ENCODE measurements at places on chromosomes 3 and 15.

DNA sequence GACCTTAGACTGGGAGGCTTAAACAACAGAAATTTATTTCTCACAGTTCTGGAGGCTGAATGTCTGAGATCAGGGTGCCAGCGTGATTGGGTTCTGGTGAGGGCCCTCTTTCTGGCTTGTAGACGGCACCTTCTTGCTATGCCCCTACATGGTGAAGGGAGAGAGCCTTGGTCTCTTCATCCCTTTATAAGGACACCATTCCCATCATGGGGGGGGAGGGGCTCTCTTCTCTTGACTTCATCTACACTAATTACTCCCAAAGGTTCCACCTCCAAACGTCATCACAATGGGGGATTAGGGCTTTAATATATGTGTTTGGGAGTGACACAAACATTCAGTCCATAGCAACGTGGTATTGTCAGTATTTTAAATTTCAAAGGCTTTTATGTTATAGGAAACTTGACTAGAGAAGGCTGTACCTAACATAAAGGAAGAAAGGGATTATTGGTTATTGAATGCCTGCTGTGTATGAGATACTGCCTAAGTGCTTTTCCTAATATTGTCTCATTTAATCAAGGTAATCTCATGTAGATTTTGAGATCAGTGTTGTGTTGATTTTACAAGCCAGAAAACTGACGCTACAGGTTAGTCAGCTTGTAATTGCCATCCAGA is 20.9 kb downstream of the SYN2 start:
- no peak for DNase-seq

DNA sequence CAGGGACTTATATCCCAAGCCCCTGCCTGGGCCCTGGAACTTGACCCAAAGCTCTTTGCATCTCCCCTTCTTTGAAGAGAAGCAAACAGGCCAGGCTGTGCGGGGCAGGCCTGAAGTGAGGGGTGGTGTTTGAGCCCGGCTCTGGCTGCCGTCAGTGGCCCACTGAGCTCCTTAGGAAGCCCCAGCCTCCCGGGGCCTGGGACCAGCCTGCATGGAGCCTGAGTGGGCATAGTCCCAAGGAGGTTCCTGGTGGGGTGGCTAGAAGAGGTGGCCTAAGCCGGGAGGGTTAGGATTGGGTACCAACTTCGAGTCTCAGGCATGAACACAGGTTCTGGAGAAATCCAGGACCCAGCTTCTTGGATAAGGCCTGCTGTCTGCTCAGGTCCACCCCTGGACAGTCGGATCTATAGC is 6.4 kb downstream of the TMIE start:
- no peak for DNase-seq

DNA sequence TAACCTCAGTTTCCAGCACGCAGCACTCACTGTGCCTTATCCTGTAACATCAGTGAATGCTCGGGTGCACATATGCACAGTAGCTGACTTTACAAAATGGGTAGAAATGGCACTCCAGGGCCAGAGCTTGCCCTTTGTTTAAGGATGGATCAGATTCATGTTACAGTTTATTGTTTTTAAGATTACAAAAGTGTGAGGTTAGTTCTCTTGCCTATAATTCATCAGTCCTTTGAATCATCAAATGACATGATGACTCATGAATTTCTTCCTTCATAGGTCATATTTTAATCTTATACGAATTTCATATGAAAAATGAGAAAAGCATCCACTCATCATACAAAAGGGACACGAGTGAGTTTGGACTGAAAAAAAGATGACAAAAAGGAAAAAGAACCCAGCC is 545.3 kb downstream of the GBE1 start:
- DNase-seq, result no peak

DNA sequence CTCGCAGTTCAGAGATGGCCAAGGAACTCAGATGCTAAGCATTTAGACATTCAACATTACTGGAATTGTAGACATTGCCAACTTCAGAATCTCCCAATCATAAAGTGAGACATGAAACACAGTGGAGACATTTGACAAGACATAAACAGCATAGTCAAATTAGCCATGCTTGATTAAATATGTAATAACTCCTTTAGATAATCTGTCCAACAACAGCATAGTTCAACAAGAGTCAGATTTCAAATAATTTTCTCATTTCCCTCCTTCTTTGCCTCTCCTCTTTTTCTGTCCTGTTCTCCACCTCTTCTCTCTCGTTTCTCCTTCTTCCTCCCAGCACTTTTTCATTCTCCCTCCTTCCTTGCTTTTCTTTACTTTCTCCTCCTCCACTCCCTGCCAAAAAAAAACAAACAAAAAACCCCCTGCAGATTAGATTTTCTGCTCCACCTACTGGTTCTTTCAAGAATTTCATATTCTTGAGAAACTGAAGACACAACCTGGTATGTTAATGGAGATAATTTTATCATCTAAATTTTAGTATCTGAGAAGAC is 20.2 kb downstream of the CPOX start:
- no peak for DNase-seq

GRCh38 chr3:46419816-46420215 is 12.8 kb downstream of the CCRL2 start:
- DNase-seq, result no peak

- no peak for DNase-seq
These were observed 68.6 kb downstream of the VGLL4 start for GRCh38 chr3:11574981-11575669.

DNA sequence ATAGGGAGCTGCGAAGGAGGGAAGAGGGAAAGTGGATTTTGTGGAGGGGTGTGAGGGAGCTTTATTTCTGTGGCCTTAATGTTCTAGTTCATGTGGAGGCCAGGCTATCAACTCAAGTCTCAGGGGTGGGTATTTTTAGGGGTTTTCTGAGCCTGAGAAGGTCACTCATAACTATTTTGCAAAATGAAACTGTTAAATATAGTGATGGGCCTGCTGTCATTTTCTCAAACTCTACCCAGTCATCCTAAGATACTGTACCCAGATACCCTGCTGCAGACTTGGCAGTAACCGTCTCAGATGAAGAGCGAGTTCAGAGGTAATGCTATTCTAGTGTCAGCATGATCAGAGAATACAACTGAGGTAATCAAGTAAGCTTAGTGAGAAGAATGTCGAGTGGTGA is 545.0 kb upstream of the TBL1XR1 start:
- no peak for DNase-seq

DNA sequence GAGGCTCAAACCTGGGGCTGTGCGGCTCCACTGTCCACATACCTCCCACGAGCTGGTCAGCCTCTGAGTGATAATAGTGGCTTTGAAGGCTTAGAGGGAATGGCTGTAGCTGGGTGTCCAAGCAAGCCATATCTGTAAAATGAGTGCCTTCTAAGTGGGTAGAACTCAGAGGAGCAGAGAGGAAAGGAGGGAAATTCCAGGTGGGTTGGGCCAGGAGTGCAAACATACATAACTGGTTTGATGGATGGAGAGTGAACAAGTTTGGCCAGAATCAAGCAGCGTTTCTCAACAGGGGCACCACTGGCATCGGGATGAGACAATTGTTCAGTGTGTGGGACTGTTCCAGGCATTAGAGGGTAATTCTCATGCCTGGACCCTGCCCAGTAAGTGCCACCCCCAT is 91.1 kb downstream of the ASB7 start:
- DNase-seq, result no peak

DNA sequence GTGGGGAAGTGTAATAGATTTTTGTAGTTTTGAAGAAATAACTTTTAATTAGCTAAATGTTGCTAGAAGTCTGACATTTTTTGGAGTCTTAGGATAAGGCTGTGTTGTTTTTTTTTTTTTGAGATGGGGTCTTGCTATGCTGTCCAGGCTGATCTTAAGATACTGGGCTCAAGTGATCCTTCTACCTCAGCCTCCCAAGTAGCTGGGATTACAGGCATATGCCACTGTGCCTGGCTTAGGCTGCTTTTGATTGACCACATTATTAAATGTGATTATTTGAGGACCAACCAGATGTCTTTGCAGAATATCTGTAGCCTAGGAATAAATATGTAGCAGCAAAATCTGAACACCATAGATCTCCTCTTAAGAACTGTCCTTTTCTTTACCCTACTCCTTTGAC is 29.7 kb downstream of the HACD3 start:
- DNase-seq, result no peak

DNA sequence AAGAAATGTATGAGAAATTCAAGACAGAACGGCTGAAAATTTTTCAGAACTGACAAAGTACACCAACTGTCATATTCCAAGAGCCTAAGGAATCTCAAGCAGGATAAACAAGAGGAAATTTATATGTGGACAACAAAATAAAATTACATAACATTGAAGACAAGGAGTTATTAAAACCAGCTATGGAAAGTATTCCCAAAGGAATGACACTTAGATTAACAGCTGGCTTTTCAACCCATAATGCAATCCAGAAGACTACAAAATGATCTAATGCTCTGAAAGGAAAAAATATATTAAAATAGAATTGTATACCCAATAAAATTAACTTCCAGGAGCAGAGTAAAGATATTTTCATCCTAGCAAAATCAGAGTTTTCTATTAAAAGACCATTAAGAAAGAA is 132.2 kb upstream of the BNIP2 start:
- DNase-seq, result no peak

DNA sequence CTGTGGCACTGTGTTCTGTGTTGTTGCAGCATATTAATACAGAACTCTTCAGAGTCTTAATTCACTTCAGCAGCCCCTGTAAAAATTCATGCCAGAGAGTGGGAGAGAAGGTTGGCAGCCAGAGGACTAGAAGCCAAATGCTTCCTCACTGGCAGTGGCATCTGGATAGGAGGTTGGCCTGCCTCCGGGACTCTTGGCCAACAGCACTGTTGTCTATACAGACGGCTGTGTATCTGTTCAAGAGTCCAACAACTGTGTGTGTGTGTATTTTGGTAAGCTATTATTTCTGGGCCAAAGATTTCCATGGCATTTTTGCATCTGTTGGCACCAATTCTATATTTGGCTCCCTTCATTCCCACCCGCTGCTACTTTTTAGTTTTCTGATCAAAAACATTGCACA is 156.0 kb upstream of the SOX2 start:
- DNase-seq, result no peak

- DNase-seq, result no peak
These were observed 299.4 kb upstream of the GADL1 start for GRCh38 chr3:31193871-31194270.

DNA sequence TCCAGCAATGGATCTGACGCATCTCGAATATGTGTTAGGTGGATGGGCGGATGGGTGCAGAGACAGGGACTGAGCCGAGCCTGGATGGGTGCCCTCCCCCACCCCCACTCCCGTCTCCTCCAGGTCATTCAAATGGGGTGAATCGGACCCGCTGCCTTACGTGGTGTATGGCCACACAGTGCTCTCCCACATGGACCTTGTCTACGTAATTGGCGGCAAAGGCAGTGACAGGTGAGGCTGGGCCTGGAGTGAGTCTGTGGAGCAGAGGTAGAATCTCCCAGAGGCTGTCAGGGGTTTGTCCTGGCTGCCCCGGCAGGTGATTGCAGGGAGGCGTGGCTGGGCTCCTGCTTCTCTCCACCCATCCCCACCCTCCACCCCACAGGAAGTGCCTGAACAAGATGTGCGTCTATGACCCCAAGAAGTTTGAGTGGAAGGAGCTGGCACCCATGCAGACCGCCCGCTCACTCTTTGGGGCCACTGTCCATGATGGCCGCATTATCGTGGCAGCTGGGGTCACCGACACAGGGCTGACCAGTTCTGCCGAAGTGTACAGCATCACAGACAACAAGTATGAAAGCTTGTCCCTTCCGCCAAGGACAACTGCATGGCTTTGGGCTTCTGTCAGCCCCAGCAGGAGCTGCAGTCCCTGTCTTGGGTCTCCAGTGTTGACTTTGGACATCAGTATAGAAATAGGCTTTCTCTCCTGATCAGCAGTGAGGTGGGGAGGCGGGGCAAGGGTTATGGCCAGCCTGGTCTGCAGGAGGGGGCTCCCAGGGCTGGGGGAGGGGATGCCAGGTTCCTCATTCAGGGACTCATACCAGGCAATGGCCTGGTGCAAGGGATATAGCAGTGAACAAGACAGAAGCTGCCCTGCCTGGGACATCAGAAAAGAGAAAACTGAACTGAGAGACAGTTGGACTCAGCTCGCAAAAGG is 3.4 kb downstream of the KLHL40 start:
- DNase-seq, result no peak

- DNase-seq, result peak; percentile 58
These were observed 44.5 kb downstream of the POC1A start for GRCh38 chr3:52109611-52110301.

GRCh38 chr15:66655997-66656396 is 46.0 kb upstream of the SMAD6 start:
- DNase-seq, result no peak

GRCh38 chr3:194137506-194138474 is 1.8 kb downstream of the HES1 start:
- no peak for DNase-seq
